ENCODE measurements at places on chromosomes 1 and 21. TPM values are rescaled to one million over a fixed set of nuclear protein-coding genes. Genes with fewer than 3 reads are reported as not detected.

GRCh38 chr1:74530892-74531291, 18.5 kb upstream of the LRRC53 start:
- no peak overlapping the region for H3K27ac ChIP-seq
- no peaks in the 10 kb centered on the region for H3K4me1 ChIP-seq
- H3K36me3 ChIP-seq: no peaks in the 10 kb centered on the region
- no peak overlapping the region for H3K4me3 ChIP-seq
- no peak for DNase-seq
- peaks cover 1% of the 10 kb centered on the region for H3K27me3 ChIP-seq

DNA sequence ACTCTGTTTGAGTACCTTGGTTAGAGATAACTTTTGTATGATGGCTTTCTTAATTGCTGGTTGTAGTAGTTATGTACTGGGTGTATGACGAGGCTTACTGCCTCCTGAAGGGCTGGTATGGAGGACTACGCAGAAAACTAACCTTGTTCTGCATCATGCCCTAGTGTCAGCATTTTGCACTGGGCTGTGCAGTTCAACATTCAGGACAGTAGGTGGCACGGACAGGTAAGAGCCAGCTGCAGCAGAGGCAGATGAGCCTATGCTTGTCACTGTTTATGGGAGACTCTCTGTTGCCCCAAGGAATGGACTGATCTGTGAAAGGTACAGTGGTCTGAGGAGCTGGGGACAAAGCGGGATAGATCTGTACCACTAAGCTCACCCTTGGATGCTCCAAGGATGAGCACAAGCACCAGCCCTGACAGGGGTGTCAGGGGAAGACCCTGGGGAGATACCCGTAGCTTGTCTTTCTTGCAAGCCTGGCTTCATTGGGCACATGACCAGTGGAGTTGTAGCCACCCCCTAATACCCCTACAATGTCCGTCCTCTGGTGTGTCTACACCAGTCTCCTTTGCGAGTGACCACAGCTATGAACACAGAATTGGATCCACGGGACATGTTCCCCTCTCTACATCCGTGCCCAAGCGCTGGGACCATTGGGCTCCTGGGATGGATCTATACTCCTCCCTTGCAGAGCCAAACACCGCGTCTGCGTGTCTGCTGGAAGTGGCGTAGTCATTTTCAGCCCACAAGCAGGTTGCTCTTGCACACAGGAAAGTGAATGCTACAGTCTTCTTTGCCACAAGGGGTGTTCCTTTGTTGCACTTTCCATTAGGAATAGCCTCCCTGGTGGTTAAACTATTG, 51.1 kb upstream of the CFHR3 start:
- H3K27ac ChIP-seq: no peak overlapping the region
- no peak overlapping the region for H3K4me3 ChIP-seq
- no peaks in the 10 kb centered on the region for H3K36me3 ChIP-seq
- H3K27me3 ChIP-seq: peaks cover 2% of the 10 kb centered on the region
- no peaks in the 10 kb centered on the region for H3K4me1 ChIP-seq

TIE1 gene
- total RNA-seq: not detected

GRCh38 chr1:25917996-25918395, 11.8 kb upstream of the STMN1 start:
- H3K36me3 ChIP-seq: no peaks in the 10 kb centered on the region
- peak overlapping the region; percentile 44 for H3K27ac ChIP-seq
- no peak overlapping the region for H3K4me3 ChIP-seq
- peaks cover 15% of the 10 kb centered on the region for H3K4me1 ChIP-seq
- DNase-seq: peak; percentile 36

DNA sequence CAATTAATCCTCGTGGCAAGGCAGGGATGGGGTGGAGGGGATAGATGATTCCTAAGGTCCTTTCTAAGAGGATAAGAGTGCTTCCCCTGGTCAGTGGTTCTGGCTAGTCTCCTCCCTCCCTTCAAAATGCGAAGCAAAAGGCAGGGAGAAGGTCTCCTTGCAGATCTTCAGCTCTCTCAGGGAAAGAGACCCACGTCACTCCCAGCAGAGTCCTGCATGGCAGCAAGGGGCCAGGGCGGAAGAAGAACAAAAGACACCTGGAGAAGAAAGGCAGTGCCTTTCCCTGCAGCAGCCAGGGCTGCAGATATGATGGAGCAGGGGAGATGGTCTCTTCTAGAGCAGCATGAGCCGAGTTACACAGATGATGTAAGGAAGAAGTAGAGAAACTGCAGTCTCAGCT, 29.6 kb upstream of the SLAMF9 start:
- H3K4me3 ChIP-seq: no peak overlapping the region
- H3K27ac ChIP-seq: no peak overlapping the region
- DNase-seq: no peak
- no peaks in the 10 kb centered on the region for H3K4me1 ChIP-seq
- H3K27me3 ChIP-seq: peaks cover 25% of the 10 kb centered on the region

- H3K36me3 ChIP-seq: no peaks in the 10 kb centered on the region
- H3K27me3 ChIP-seq: peaks cover 6% of the 10 kb centered on the region
- H3K4me3 ChIP-seq: no peak overlapping the region
- H3K27ac ChIP-seq: no peak overlapping the region
These were observed 34.4 kb downstream of the CAPN9 start for GRCh38 chr1:230781594-230781993.

- H3K36me3 ChIP-seq: no peaks in the 10 kb centered on the region
- no peak overlapping the region for H3K4me3 ChIP-seq
- no peaks in the 10 kb centered on the region for H3K27me3 ChIP-seq
- no peak overlapping the region for H3K27ac ChIP-seq
- peaks cover 16% of the 10 kb centered on the region for H3K4me1 ChIP-seq
- no peak for DNase-seq
These were observed 21.2 kb upstream of the THRAP3 start for GRCh38 chr1:36203027-36203553.

SETDB1 gene
- total RNA-seq: 45.1 TPM

DNA sequence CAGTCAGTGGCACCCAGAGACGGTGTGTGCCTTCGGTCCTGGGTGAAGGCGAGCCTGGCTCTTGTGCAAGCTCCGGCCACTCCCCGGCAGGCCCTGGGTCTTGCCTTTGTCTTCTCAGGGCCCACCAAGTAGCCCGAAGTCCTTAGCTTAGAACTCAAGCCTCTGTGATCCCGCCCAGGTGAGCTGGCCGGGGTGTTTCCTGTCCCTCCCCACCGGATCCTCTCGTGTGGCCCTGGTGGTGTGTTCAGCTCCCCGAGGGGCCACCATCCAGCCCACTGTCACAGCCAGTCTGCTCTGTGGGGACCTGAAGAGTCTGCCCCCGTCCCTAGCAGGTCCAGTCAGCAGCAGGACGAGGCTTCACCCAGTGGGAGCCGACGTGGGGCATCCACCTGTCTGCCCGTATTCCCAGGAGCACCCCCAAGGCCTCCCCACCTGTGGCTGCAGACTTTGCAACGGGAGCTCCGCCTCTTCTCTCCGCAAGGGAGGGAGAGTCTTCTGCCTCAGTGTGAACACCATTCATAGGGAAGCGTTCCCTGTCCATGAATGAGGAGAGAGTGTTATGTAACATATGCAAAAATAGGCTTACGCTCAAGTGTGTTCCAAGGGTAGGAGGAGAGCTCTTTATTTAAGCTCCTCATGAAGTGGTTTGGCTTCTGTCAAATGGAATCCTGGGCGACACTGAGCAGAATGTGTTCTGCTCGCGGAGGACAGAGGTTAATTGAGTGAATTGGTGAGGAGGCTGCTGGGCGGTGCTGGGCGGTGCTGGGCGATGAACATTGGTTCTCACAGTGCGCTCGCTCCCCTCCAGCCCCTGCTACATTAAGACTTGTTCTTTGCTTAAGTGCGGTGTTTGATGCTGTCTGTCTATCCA, 108.9 kb downstream of the CRYAA start:
- no peak for DNase-seq
- peaks cover 8% of the 10 kb centered on the region for H3K4me1 ChIP-seq
- H3K27me3 ChIP-seq: peaks cover 13% of the 10 kb centered on the region
- no peaks in the 10 kb centered on the region for H3K36me3 ChIP-seq
- H3K27ac ChIP-seq: no peak overlapping the region
- H3K4me3 ChIP-seq: no peak overlapping the region

FCGR1A gene
- total RNA-seq: not detected

- no peak overlapping the region for H3K4me3 ChIP-seq
- H3K27me3 ChIP-seq: no peaks in the 10 kb centered on the region
- H3K27ac ChIP-seq: no peak overlapping the region
- H3K4me1 ChIP-seq: peaks cover 24% of the 10 kb centered on the region
- no peak for DNase-seq
These were observed 12.7 kb downstream of the GPR3 start for GRCh38 chr1:27405074-27405473.

DNA sequence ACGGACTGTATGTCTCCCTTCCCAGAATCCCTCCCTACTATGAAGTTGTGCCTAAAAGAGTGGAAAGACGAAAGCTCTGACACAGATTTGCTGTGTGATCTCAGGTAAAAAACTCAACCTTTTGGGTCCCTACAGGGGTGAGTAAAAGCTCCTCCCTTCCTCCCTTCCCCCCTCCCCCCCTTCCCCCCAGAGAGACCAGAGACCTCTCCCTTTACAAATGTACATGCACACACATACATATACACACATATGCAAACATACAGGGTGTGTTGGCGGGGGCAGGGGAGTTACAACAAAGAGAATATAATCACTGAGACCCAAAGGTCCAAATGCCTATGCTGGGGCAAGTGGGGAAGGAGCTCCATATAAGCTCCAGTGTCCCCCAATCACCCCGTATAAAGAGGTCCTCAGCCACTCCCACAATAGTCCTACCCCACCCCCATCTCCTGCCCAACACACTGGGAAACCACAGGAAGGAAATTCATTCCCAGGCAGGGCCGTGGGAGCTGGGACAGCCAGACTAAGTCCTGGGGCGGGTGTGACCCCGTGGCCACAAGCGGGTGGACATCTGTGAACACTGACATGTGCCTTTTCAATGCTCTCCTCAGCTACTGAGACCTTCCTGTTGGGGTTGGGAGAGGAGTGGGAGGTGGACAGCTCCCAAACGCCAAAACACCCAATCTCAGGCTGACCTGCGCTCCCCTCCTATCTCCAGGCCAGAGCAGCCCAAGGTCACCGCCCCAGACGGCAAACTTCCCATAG, 2.0 kb downstream of the MEF2D start:
- no peaks in the 10 kb centered on the region for H3K27me3 ChIP-seq
- H3K36me3 ChIP-seq: peaks cover 6% of the 10 kb centered on the region
- no peak for DNase-seq
- H3K27ac ChIP-seq: peak overlapping the region; percentile 67

DNA sequence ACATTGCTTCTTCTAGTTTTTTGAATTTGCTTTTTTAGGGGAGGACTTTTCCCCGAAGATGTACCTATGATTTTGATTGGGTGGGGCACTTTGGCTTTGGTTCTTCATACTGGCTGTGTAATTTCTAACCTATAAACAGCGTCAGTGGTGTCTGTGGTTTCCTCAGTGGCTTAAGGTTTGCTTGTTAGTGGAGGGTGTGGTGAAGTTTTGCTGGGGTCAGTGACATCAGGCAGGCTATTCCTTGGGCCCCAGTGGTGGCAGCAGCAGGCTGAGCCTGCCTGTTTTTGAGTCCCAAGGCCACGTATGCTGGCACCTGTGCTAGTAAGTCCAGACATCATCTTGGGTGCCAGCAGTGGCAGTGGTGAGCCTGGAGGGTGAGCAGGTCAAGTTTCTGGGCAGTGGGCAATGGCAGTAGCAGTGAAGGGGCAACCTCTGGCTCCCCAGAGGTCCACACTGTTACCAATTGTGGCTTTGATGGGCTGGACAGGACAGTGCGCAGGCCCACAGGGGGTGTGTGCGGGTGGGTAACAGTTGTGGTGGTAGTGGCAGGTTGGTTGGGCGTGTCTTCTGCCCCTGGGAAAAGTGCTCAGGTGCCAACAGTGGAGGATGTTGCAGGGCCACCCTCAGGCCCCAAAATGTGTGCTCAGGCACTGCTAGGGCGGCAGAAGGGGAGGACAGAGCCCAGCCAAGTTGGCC, 54.9 kb upstream of the B3GALT2 start:
- peak overlapping the region; percentile 36 for H3K27ac ChIP-seq
- H3K27me3 ChIP-seq: no peaks in the 10 kb centered on the region
- peak; percentile 37 for DNase-seq
- peaks cover 31% of the 10 kb centered on the region for H3K4me1 ChIP-seq

IGSF9 gene
- total RNA-seq: not detected

GRCh38 chr1:86082183-86082582, 74.4 kb downstream of the COL24A1 start:
- H3K27ac ChIP-seq: no peak overlapping the region
- no peaks in the 10 kb centered on the region for H3K27me3 ChIP-seq

GRCh38 chr1:109719337-109719837, 7.3 kb downstream of the GSTM5 start:
- no peak for DNase-seq
- peaks cover 4% of the 10 kb centered on the region for H3K4me1 ChIP-seq
- H3K4me3 ChIP-seq: no peak overlapping the region
- H3K27me3 ChIP-seq: no peaks in the 10 kb centered on the region
- H3K27ac ChIP-seq: no peak overlapping the region
- no peaks in the 10 kb centered on the region for H3K36me3 ChIP-seq

- no peak overlapping the region for H3K4me3 ChIP-seq
- H3K27ac ChIP-seq: no peak overlapping the region
- peaks cover 1% of the 10 kb centered on the region for H3K27me3 ChIP-seq
- peak; percentile 34 for DNase-seq
These were observed 170.6 kb upstream of the ARHGEF16 start for GRCh38 chr1:3283849-3284248.

GRCh38 chr1:63413394-63413793, 46.0 kb downstream of the ALG6 start:
- DNase-seq: no peak
- H3K36me3 ChIP-seq: peaks cover 25% of the 10 kb centered on the region
- no peak overlapping the region for H3K4me3 ChIP-seq
- no peaks in the 10 kb centered on the region for H3K4me1 ChIP-seq
- no peaks in the 10 kb centered on the region for H3K27me3 ChIP-seq

DNA sequence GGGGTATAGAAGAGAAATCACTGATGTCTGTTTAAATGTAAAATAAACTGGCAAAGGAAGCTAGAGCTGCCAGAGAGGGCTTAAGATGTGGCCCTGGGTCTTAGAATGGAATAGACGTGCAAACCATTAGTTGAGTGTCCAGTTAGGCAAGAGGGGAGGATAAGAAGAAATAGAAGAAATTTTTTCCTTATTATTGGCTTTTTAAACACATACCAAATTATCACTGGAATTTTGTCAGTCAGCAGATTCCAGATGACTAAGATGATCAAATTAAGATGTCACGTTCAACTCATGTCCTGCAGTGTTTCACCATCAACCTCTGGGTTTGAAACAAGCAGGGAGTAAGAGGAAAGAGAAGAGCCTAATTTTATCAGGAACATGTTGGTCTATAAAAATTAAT, 71.6 kb upstream of the C1orf21 start:
- H3K4me3 ChIP-seq: no peak overlapping the region
- H3K27ac ChIP-seq: no peak overlapping the region
- peaks cover 5% of the 10 kb centered on the region for H3K27me3 ChIP-seq
- DNase-seq: no peak
- no peaks in the 10 kb centered on the region for H3K36me3 ChIP-seq

GRCh38 chr1:15386164-15386749, 23.4 kb upstream of the EFHD2 start:
- DNase-seq: peak; percentile 47
- H3K27ac ChIP-seq: no peak overlapping the region
- peaks cover 16% of the 10 kb centered on the region for H3K27me3 ChIP-seq
- no peaks in the 10 kb centered on the region for H3K36me3 ChIP-seq
- no peak overlapping the region for H3K4me3 ChIP-seq
- H3K4me1 ChIP-seq: peaks cover 8% of the 10 kb centered on the region

GRCh38 chr1:226490426-226490809, 58.1 kb upstream of the STUM start:
- no peak overlapping the region for H3K27ac ChIP-seq
- no peaks in the 10 kb centered on the region for H3K36me3 ChIP-seq
- DNase-seq: no peak
- no peak overlapping the region for H3K4me3 ChIP-seq
